ENCODE measurements at places on chromosomes 4 and X.

DNA sequence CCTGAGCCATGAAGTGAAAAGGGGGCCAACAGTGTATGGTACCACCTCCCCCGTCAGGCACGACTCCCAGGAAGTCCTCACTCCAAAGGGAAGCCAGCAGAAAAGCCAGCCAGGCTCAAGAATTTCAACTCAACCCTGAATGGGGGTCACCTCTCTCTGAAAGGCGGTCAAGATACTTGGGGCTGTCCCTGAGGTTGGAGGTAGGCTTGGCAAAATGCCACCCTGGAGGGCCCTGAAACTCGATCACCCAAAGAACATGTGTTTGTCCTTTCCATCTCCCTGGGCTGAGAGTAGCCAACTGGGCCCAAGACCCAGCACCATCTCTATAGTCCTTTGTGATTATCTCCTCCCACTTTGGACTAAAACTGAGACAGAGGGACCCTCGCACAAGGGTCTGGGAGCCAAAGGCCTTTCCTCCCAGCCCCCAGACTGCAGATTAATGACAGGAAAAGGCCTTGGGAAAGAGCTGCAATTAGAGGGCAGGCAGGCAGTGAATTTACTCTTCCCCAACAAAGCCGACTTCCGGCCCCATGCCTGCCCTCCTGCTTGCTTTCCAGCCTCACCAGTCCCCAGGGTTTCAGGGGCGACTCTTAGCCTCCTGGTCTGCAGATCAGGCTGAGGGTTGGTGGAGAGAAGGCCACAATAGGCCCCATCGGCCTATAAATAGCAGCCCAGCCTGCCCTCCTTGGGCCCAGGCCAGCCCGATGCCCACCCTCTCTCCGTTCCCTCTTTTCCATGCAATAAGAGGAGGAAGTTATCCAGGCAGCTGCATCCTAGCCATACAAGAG lies 5.6 kb downstream of the SASH3 start:
- DNase-seq: no peak

GRCh38 chr4:74098427-74098994 lies 484 bp downstream of the CXCL2 start:
- no peak for DNase-seq

- no peak for DNase-seq
Measured at GRCh38 chrX:150533863-150534262, 34.6 kb upstream of the MTM1 start.

DNA sequence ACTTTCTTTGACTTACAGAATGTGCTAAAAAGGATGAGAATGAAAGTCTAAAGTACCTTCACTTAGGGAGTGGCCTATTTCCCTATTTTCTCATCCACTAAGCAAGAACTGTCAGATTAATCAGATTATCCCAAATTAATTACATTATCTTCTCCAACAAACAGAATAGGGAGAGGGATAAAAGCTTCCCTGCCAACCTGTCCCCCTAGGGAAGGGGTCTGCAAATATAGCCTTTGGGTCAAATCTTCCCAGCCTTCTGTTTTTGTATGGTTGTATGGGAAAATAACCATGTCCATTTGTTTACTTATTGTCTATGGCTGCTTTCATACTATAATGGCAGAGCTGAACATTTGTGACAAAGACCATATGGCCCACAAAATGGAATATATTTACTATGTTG lies 57.1 kb upstream of the USP38 start:
- DNase-seq: no peak

DNA sequence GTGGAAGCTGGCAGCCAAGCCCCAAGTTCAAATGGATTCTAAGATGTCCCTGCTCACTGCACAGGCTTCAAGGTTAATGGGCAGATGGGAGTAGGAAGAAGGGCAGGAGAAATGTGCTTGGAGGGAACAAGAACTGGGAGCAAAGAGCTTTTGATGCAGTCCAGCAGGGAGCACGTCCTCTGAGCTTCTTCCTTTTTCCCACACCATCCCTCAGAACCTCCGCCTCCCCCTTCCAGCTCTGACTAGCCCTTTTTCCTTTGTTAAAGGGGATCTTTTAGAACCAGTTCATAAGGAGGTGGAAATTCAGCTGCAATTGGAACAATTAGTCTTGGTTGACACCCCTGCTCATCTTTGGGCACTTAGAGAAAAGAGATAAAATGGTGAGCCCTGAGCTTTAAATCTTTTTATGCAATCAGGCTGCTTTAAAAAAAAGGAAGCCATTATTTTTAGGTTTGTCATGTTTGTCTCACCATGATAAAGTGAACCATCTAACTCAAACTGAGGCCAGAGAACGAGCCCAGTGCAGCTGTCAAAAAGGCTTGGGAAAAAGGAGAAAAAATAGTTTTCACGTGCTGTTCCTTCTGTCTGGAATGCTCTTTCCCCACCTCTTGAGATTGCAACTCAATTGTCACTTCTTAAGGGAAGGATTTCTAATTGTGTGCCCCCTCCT lies 135.8 kb upstream of the IL1RAPL2 start:
- DNase-seq: no peak

DNA sequence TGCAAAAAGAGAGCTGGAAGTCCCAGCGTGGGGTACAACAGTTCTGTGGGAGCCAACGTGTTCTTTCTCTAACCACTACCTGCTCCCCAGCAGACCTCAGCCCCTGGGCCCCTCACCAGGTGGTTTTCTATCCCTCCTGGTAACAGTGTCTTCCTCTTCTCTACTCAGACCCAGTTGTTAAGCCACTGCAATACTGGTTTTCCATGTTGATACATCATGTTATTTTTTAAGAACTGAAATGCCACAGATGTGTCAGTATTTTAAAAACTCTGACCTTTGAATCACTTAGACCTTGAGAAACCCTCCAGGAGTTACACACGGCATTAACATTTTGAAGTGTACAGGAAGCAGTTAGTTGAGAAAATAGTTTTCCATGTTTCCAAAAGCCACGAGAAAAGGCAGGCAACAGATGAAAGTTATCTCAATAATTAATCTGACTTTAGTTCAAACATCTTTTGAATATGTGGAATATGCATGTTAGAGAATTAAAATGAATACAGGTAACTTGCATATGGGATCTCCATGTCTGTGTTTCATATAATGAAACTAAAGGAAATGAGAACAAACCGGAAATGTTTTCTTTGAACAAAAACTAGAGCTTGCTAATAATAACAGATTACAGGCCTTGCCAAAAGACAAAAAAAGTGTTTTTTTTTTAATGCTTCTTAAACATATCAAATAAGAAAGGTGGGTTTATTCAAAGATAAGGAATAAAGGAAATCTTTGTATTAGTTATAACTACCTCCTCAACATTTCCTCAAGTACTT lies 108.8 kb downstream of the ZNF827 start:
- DNase-seq: no peak

DNA sequence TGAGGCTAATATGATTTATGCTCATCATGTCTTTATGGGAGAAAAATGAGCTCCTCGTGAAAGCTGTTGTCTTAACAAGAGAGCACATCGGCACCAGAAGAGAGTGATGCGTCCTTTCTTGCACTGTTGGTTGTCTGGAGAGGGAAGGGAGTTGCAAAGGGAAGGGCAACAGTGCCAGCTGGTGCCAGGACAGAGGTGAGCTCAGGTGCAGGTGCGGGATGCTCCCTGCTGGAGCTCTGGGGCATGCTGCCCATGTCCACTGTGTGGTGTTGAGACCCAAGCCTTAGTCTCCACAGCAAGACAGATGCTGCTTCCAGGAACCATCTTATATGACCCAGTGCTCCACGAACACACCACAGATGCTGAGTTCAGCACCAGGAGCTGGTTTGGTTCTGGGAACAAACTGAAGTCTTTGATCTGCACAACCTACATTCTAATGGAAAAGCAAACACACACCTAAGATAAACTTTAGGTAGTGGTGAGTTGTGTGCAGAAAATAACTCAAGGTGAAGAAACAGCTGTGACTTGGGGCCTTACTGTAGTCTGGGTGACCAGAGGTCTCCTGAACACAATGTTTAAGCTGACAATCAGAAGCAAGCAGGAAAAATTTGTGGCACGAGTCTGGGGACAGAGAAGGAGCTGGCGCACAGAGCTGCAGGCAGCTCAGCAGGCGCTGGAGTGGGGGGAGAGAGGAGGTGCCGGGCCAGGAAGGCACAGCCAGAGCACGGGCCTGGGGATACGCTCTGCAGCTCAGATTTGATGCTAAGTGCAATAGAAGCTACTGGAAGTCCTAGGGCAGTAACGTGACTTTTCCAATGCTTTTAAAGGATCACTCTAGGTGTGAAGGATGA lies 73.2 kb downstream of the HAUS3 start:
- DNase-seq: no peak

GRCh38 chrX:71870208-71871098 lies 40.2 kb upstream of the NHSL2 start:
- no peak for DNase-seq
